NCI-H2171 treated with DMSO at 0.1 percent for 48 hours (cell line): ENCODE measurements at places on chromosomes 16 and 17.

GRCh38 chr16:4207229-4207628, 34.7 kb downstream of the SRL start:
- no peak for DNase-seq

DNA sequence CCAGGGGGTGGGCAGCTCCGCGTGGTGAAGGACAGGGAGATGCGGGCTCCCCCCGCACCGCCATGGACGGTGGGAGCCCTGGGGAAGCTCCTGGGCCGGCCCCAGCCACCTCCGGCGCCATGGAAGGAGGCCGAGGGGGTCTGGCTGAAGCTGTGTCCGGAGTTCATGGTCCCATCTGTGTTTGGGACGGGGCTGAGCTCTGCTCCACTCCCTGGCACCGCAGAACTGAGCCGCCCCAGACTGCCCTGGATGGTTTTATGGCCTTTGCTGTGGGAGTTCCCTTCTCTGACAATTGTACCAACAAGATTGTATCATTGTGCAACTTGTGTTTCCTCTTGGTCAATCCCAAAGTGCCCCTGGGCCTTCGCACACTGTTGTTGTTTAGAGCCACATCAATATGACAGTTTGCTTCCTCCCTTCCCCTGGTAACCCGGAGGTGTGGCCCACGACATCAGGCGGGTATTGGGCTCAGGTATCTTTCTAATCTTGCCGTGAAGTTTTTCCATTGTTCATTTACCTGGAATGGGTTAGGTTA, 942 bp downstream of the KRT23 start:
- no peak for DNase-seq

DNA sequence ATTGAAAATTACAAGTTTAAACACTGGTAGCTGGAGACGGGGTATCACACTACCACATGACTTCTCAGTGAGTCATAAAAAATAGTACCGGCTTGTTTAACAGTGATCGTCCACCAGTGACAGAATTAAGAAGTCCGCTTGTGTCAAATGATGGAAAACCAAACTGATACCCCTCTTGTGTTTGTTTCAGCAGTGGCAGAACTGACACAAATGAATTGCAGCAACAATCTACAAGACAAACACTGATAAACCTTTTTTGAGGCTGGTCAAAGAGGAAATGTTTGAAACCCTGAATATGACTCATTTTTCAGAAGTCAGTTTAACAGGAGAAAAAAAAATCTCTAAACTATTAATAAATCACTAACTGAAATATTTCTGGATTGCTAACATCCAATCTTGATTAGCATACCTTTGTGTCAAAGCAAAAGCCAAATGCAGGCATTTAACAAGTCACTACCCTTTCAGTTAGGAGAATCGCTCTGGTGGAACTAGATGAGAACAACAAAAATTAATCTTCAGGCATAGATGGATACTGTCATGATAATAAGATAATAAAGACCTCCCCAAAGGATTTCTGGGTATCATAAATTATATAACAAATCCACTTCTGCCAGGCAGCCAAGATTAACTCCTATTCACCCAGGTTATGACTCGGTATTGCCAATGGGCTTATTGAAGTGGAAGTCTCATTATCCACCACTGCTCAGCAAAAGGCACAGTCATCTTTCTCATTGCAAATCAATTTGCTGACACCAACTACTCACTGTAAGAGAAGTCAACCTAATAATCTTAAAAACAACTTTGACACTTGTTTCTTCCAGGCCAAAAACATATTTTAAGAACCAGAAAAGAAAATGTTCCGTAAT, 20.8 kb downstream of the DCUN1D3 start:
- DNase-seq: no peak

DNA sequence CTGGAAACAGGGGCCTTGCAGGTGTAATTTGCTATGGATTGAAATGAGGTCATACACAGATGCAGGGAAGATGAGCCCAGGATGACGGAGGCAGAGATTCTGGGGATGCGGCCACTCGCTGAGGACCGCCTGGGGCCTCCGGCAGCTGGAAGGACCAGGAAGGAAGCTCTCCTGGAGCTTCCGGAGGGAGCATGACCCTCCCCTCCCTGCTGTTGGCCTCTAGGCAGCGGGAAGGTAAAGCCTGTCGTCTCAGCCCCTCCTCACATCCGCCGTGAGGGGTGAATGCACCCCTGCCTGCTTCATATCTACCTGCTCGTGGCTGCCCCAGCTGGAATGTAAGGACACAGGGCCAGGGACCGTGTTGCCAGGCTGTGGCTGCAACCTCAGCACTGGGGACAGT, 29.1 kb upstream of the ZNF469 start:
- DNase-seq: no peak

DNA sequence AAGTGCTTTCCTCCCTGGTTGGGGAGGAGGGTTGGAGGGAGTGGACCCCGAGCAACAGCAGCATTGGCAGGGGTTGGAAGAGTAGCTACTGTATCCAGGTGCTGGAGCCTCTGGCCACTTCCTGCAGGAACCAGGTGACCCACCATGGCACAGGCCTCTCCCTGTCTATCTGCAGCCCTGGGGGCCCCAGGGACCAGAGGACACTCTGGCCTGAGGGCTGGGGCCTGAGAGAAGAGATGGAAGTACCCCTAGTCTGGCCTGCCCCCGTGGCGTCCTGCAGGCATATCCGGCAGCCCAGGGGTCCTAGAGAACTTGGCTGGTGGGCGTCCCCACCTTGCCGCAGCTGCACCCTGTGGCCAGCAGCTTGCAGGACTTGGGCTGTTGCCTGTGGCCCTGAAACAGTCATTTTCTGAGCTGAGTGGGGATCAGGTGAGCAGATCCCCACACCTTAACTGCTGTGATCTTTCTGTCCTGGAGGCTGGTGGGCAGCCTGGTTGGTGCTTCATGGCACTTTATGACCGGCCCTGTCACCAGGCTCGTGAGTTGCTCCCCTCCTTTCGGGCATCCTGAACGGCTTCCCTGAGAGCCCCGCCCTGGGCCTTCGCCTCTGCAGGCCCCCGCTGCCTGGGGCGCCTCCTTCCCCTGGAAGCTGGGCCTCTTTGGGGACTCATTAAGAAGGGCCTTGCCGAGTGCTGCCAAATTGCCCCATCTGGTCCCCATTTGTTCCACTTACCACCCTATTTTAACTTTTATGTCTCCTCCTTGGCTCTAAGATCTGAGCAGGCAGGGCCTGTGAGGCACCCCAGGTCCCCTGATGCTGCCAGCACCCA, 298.6 kb downstream of the SEC14L1 start:
- DNase-seq: peak; percentile 83

- no peak for DNase-seq
Observed at GRCh38 chr16:85777583-85778310, 21.6 kb downstream of the EMC8 start.

DNA sequence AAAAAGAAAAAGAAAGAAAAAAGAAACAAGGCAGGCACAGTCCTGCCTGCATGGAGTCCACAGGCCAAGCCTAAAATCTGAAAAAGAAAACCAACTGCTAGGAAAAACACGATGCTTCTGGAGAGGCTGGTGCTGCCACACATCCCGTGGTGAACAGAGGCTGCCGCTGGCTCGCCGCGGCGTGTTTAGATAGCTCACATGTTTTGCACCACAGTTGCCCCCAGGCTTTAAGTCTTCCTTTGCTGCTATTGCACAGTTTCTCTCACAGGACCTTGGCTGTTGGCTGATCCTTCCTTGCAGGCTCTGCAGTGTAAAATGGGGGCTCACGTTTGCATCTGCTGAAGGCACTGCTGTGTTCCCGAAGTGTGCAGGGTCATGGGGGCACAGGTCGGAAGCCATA, 8.6 kb downstream of the SLC6A4 start:
- no peak for DNase-seq

DNA sequence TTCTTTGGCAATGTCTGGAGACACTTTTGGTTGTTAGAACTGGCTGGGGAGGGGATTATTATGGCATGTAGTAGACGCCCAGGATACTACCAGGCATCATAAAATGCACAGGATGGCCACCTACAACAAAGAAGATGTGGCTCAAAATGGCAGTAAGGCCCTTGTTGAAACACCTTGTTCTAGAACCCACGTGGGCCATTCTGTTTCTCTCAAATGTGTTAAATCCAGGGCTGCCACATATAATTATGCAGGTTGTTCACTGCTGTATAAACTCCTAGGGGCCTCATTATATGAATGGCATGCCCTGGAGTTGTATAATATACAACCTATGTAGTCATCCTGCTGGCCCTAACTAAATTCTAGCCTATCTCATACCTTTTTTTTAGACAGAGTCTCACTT, 123.5 kb upstream of the HAS3 start:
- DNase-seq: no peak

- DNase-seq: no peak
Observed at GRCh38 chr16:24986512-24987303, 28.5 kb downstream of the ARHGAP17 start.

GRCh38 chr16:89343501-89344457, 126.3 kb downstream of the ZNF778 start:
- peak; percentile 88 for DNase-seq

DNA sequence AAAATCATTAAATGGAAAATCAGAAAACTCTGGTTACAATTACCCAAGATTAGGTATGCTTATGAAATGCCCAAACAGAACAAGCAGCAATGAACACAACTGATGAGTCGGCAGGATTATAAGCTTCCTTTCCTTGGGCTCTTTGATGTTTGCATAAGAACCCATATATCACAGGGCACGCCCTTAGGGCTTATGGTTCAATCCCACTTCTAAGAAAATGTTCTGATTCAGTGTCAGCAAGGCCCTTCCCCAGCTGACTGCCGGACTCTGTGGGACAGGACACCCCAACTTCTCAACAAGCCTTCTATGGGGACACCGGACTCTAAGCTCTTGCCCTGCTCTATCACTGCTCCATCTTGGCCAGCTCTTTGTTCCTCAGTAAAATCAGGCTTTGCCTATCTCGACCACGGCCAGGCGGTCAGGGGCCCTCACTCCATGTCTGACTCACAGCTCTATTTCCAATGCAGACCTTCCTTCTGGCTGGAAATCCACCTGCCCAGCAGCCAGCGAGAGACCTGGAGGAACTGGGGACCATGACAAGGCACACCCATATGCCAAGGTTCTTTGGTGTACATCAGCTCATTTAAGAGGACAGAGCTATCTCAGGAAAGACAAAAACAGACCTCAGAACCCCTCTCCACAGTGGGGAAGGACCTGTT, 26.8 kb downstream of the LITAFD start:
- no peak for DNase-seq

- no peak for DNase-seq
Observed at GRCh38 chr16:83842291-83842690, 34.5 kb downstream of the HSBP1 start.

GRCh38 chr16:78365366-78365765, 265.9 kb downstream of the WWOX start:
- DNase-seq: no peak

- DNase-seq: no peak
Observed at GRCh38 chr17:45837603-45838002, 7.1 kb upstream of the SPPL2C start.

GRCh38 chr17:1234455-1234854, 35.8 kb upstream of the BHLHA9 start:
- DNase-seq: no peak

- DNase-seq: no peak
Observed at GRCh38 chr17:31686495-31686894, 172.5 kb downstream of the COPRS start.

- no peak for DNase-seq
Observed at GRCh38 chr17:57669671-57670529, 75.2 kb downstream of the CCDC182 start.

DNA sequence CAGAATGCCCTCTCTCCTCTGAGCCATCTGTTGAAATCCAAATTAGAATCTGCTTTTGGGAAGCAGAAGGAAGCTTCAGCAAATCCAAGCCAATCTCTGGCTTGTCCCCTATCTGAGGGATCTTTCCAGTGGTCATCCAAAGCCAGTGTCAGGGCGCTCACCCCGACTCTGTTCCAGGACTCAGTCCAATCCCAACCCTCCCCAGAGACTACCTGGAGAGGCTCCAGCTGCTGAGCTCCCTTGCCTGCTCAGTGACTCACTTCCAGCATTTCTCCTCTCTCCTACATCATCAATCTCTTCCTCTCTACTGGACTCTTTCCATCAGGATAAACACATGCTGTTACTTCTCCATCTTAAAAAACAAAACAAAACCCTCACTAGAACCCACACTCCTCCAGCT, 2.4 kb downstream of the MATCAP1 start:
- peak; percentile 18 for DNase-seq

GRCh38 chr17:68289473-68289872, 1.5 kb downstream of the SLC16A6 start:
- DNase-seq: no peak

- no peak for DNase-seq
Observed at GRCh38 chr17:60941028-60941427, 263.4 kb downstream of the BCAS3 start.

DNA sequence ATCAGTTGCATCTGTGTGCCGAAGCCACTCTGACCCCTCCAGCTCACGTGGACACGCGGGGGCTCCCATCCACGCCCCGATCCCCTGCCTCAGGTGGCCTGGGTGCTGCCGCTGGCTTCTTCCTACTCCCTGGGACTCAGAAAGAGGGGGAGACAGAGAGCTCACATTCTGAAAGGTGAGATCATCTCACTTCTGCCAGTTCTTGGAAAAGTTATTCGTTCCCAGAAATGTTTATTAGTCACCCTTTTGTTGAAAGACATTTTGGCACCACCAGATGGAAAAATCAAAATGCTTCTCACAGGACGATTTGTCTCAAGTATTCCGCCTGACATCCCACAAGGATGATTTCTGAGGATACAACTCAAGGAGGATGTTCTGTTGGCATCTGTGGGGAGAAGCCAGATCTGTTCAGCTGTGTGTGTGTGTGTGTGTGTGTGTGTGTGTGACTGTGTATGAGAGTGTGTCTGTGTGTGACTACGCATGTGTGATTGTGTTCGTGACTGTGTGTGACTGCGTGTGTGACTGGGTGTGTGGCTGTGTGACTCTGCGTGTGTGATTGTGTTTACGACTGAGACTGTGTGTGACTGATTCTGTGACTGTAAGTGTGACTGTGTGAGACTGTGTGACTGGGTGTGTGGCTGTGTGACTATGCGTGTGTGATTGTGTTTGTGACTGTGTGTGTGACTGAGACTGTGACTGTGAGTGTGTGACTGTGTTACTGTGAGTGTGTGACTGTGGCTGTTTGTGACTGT, 207.3 kb downstream of the NTN1 start:
- no peak for DNase-seq
